ENCODE measurements at places on chromosomes 7 and 10. TPM values are rescaled to one million over a fixed set of nuclear protein-coding genes. Genes with fewer than 3 reads are reported as not detected.

- DNase-seq = no peak
Observed at GRCh38 chr7:51606601-51607154, 290.1 kb upstream of the COBL start.

DNA sequence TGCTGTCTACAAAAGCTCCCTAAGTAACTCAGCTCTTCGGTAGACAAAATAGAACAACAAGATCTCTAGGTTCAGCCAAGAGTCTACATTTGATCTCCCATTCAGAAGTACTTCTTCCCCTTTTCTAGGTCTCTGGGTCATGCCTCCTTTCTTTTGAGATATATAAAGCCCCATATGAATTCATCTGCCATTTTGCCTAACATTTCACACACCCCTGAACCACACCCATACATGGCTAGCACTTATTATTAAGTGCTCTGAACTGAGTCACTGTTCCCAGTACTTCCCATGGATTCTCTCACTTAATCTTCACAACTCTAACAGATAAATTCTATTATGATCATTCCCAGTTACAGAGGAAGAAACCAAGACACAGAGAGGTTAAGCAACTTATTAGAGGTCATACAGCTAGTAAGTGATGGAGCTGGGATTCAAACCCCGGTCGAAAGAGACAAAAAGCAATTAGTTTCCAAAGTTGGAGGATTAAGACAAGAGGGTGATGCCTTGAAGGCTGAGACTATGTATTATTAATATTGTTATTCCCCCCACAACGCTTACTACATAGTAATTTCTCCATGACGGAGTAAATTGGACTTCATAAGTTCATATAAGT, 17.3 kb downstream of the MYOF start:
- DNase-seq = no peak

DNA sequence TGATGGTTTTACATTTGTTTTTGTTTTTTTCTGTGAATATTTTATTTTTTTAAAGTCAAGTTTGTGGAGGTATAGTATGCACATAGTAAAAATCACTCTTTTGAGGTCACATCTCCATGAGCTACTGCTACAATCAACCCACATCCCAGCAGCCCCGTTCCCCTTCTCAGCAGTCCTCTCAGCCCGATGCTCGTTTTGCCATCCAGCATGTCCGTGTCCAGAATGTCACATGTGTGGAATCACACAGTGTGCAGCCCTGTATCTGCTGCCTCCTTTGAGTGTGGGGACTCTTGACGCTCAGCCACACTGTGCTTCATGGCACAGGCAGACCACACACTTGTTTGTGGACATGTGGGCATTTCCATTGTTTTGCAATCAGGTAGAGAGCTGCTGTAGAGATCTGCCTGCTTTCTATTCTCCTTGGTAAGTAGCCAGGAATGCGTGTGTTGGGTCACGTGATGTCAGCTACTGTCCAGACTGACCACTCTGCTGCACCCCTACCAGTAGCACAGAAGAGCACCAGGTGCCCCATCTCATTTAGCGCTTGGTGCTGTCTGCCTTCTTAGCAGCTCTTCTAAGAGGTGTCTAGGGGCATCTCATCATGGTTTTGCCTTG, 71.6 kb upstream of the CAMK2B start:
- no peak for DNase-seq

DNA sequence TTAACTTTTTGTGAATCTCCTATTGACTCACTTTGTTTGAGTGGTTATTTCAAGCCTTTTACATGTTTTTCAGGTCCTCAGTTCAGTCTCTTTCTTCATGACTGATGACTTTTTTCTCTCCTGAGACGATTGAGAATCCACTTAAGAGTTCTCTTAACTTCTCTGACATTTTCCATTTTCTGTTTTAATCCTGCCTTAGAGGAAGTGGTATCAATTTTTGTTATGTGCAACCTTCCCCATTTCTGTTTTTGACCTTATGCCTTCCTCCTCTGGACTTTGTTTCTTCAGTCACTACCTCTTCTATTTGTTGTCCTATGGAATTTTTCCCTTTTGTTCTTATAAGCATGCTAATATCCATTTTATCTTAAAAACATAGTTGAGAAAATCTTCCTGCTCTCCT, 2.4 kb downstream of the PSMC2 start:
- no peak for DNase-seq

GRCh38 chr10:31836569-31837406, 91.8 kb downstream of the ARHGAP12 start:
- DNase-seq = no peak

DNA sequence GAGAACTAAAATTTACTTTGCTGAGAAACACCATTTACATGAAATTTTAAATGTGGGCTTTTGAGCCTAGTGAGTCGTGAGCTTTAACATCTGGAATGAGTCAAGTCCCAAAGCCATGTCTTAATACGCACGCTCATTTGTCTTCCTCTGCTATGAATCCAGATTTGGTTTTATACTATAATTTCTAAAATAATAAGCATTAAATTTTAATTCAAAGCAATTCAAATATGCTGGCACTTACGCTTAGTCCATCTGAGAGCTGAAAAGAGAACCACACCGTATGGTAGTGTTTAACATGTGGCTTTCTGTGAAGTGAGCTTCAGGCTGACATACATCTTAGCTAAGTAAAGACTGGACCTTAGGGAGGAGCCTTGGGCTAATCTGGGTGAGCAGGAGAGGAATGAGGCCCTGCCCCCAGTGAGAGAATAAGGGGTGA, 52.2 kb downstream of the CUBN start:
- peak; percentile 89 for DNase-seq

- DNase-seq = no peak
Observed at GRCh38 chr10:121106611-121107010, 255.4 kb downstream of the WDR11 start.

DNA sequence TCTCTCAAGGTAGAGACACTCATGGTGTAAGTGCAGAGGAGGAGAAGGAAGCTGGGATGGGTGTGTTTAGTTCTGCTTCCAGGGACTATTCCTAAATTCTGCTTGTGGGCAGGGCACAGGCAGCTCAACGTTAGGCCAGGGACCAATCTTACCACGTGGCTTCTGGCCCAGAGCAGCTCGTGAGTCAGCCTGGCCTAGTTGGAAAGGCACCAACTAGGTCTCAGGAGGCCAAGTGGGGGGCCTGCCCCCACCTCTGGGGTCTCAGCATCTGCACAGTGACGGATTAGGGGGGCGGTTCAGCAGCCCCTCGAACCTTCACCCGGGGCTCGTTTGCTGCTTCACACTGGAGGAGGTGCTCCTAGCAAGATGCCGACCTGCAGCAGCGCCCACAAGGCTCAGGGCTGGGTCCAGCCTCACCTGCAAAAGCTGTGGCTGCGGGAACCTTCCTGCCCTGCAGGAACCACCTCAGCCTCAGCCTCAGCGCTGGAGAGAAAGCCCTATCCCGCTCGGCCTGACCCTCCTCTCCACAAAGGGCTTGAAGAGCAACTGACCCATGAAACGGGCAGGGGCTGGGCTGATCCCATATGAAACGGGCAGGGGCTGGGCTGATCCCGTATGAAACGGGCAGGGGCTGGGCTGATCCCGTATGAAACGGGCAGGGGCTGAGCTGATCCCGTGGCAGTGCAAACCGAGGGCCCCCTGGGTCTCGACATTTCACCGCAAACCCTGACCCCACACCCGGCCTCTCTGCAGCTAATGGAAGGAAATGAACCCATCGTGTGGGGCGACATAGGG, 447.4 kb downstream of the DNAJB6 start:
- no peak for DNase-seq

DNA sequence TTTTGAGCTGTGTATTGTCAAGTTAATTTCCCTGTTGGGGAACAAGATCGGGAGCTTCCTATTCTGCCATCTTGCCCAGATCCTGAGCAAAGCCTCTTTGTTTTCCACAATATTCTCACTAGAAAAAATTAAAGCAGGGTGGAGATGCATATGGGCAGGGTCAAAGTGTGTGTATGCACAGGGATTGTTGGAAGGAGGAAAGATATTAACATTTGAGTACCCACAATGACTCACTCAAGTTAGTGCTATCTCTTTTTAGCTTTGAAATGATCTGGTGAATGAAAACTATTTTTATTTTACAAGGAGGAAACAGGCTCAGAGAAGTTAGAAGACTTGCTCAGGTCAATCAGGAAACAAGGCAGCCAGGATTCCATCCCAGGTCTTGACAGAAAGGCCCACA, 6.7 kb upstream of the BTBD16 start:
- no peak for DNase-seq

- DNase-seq = no peak
Observed at GRCh38 chr7:158837790-158838637, 8.7 kb upstream of the ESYT2 start.

- no peak for DNase-seq
Observed at GRCh38 chr10:5976512-5977470, 552 bp downstream of the IL15RA start.

GRCh38 chr10:2978111-2978510, 89.2 kb upstream of the PFKP start:
- peak; percentile 46 for DNase-seq

DNA sequence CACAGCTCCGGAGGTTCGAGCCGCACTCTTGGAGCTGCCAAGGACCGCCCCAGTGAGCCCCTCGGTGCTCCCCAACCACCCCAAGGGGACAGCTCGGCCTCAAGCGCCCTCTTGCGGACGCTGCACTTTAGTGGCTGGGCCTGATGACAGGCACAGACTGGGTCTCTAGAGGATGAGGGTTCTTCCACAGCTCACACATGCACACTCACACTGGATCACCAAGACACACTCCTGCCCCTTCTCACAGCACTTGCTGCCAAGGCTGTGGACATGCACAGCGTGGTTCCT, 2.1 kb downstream of the RET start:
- DNase-seq = no peak

DNA sequence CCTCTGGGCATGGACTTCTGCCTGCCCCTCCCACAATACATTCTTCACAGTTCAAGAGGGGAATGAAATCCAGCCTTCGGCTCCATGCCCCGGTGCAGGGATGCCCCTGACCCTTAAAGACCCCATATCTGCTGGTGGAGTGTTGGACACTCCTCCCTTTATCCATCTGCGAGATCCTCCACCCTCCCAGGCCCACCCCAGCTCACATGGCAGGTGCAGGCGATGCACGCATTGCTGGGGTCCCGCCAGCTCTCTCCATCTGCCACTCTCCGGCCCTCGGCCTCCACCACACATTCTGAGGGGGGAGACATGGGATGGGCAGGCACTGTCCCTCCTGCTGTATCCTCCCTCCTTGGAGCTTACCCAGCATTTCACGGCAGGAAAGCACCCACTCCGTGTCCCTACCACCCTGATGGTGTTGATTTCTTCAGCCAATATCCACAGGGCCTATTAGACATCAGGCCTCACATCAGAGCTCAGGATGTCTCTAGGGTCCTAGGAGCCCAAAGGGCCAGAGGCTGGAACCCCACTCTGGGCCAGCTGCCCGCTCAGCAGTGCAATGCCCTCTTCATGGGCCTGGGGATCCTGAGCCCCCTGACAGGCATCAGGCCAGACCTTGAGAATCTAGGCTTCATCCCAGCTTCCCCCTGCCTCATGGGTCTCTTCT, 18.3 kb downstream of the ATP6V1F start:
- DNase-seq = no peak

DNA sequence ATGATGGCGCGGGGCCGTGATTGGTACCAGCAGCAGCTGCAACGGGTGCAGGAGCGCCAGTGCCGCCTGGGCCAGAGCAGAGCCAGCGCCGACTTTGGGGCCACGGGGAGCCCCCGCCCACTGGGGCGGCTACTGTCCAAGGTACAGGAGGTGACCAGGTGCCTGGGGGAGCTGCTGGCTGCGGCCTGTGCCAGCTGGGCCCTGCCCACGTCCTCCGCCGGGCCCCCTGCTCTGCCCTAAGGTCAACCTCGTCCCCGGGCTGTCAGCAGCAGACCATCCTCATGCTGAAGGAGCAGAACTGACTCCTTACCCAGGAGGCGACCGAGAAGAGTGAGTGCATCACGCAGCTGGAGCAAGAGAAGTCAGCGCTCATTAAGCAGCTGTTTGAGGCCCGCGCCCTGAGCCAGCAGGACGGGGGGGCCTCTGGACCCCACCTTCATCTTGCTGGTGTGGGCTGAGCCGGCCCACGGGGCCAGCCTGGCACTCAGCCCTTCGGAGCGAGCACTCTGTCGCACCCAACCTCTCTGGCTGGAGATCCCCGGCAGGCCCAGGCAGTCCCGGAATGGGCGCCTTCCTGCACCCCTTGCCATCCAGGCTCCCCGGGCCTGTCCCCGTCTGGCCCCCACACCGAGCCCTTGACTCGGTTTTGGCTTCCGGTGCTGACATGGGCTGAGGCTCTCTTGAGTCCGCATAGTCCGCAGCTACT, 24.6 kb upstream of the ZNF716 start:
- DNase-seq = no peak

GRCh38 chr7:32142649-32143048, 72.4 kb upstream of the PDE1C start:
- no peak for DNase-seq

Gene BTAF1
- total RNA-seq = 59.1 TPM

Gene SEMA3E
- 7.5 TPM for total RNA-seq

Gene OPN1SW
- total RNA-seq = not detected

Gene KCP
- total RNA-seq = 1.4 TPM

Gene SFRP4
- total RNA-seq = 5.0 TPM

Gene NOC3L
- 27.5 TPM for total RNA-seq

Gene MAT1A
- 0.30 TPM for total RNA-seq

Gene MYO3A
- 2.3 TPM for total RNA-seq

Gene CUBN
- 18.1 TPM for total RNA-seq

Gene UTF1
- not detected for total RNA-seq

Gene CCL24
- 1.2 TPM for total RNA-seq

Gene MPP7
- total RNA-seq = 15.9 TPM

Data from skin of body (tissue), 3 donors.